ENCODE measurements at places on chromosomes 1 and 21. TPM values are rescaled to one million over a fixed set of nuclear protein-coding genes. Genes with fewer than 3 reads are reported as not detected.
A peak's percentile ranks its signal among the peaks of the same experiment; 100 is the strongest.

The IL20 gene
- not detected for total RNA-seq

The FCRLA gene
- 0.38 TPM for total RNA-seq

The SPRR2E gene
- total RNA-seq, result not detected

The TENT5C gene
- 0.77 TPM for total RNA-seq

GRCh38 chr1:25120281-25120680 lies 112.0 kb downstream of the SYF2 start:
- H3K27ac ChIP-seq, result no peak overlapping the region
- no peak for DNase-seq
- H3K36me3 ChIP-seq, result no peaks in the 10 kb centered on the region
- H3K4me1 ChIP-seq, result no peaks in the 10 kb centered on the region
- H3K27me3 ChIP-seq, result peaks cover 6% of the 10 kb centered on the region

The PDC gene
- total RNA-seq, result not detected

GRCh38 chr1:112882271-112882744 lies 73.7 kb downstream of the SLC16A1 start:
- H3K4me1 ChIP-seq, result no peaks in the 10 kb centered on the region
- no peaks in the 10 kb centered on the region for H3K27me3 ChIP-seq
- no peaks in the 10 kb centered on the region for H3K36me3 ChIP-seq
- no peak for DNase-seq
- no peak overlapping the region for H3K27ac ChIP-seq

GRCh38 chr1:62597281-62597680 lies at the start of gene ANGPTL3:
ANGPTL3 (plus strand) TSS chr1:62597520; CDS start chr1:62597567, 47 bp downstream.
- H3K4me3 ChIP-seq, result no peak within 1 kb of the TSS
- H3K27me3 ChIP-seq, result no peaks in the 10 kb centered on the region
- no peak within 1 kb of the TSS for H3K27ac ChIP-seq
- DNase-seq, result no peak
- no peaks in the 10 kb centered on the region for H3K4me1 ChIP-seq

DNA sequence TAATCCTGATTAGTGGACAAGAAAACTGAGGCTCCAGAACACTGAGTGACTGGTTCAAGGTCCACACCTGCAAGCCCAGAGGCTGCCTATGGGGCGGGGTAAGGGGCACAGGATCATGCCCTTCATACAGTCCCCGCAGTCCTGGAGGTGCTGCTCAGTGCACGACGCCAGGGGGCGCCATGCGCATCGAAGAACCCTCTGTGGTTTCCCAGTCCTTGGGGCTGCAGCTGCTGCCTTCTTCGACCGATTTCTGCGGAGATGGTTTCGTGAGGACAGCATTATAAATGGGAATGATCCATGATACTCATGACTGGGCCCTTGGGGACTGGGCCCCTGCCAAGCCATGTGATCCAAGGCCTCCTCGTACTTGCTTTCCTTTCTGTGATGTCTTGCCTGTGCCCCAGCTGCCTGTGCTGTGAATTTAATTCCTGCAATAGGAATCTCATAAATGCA lies 37.1 kb upstream of the ARHGEF10L start:
- H3K27me3 ChIP-seq, result peaks cover 8% of the 10 kb centered on the region
- no peaks in the 10 kb centered on the region for H3K4me1 ChIP-seq
- no peak overlapping the region for H3K4me3 ChIP-seq
- no peak overlapping the region for H3K27ac ChIP-seq

The ACTN2 gene
- 0.99 TPM for total RNA-seq

- no peaks in the 10 kb centered on the region for H3K36me3 ChIP-seq
- DNase-seq, result peak; percentile 60
- H3K27ac ChIP-seq, result no peak overlapping the region
- no peaks in the 10 kb centered on the region for H3K27me3 ChIP-seq
- no peak overlapping the region for H3K4me3 ChIP-seq
These were observed 187.0 kb upstream of the ESRRG start for GRCh38 chr1:216910081-216910840.

The C8B gene
- total RNA-seq, result not detected

- H3K27ac ChIP-seq, result no peak overlapping the region
- no peak overlapping the region for H3K4me3 ChIP-seq
- DNase-seq, result no peak
- H3K4me1 ChIP-seq, result peaks cover 11% of the 10 kb centered on the region
These were observed 147.7 kb upstream of the DNAH14 start for GRCh38 chr1:224781800-224782199.

The LCE1A gene
- not detected for total RNA-seq

The CFAP74 gene
- not detected for total RNA-seq

GRCh38 chr1:207342332-207342731 lies 20.9 kb downstream of the CD55 start:
- H3K4me1 ChIP-seq, result no peaks in the 10 kb centered on the region
- no peak overlapping the region for H3K27ac ChIP-seq

- no peak overlapping the region for H3K27ac ChIP-seq
- no peaks in the 10 kb centered on the region for H3K27me3 ChIP-seq
- DNase-seq, result no peak
- H3K4me3 ChIP-seq, result no peak overlapping the region
- no peaks in the 10 kb centered on the region for H3K4me1 ChIP-seq
These were observed 83.1 kb downstream of the FMN2 start for GRCh38 chr1:240174734-240175133.

The PLA2G2A gene
- not detected for total RNA-seq

The LMOD1 gene
- 14.9 TPM for total RNA-seq

- no peaks in the 10 kb centered on the region for H3K36me3 ChIP-seq
- peaks cover 12% of the 10 kb centered on the region for H3K4me1 ChIP-seq
- H3K4me3 ChIP-seq, result no peak overlapping the region
- no peak for DNase-seq
These were observed 2.2 kb downstream of the RALGPS2 start for GRCh38 chr1:178727014-178727895.

The C4BPA gene
- not detected for total RNA-seq

DNA sequence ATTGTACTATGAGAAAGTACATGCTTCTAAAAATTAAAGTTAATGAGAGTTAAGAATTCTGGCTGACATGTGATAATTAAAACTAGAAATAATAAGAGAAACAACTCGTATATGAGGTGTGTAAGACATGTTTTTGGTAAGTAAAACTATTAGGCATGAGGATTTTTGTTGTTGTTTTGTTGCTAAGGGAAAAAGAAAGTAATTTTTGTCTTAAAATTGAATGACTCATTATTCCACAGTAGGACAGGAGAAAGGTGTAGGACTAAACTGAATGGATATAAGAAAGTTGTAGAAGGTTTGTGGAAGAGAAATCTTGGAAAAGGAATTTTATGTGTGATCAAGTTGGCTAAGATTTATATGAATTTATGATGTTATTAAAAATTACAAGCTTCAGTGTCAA lies 54.8 kb downstream of the TBX19 start:
- no peak overlapping the region for H3K4me3 ChIP-seq
- no peaks in the 10 kb centered on the region for H3K36me3 ChIP-seq
- peaks cover 2% of the 10 kb centered on the region for H3K27me3 ChIP-seq
- no peaks in the 10 kb centered on the region for H3K4me1 ChIP-seq
- no peak for DNase-seq
- H3K27ac ChIP-seq, result no peak overlapping the region

GRCh38 chr1:195568389-195568788 lies 1039.9 kb downstream of the KCNT2 start:
- no peak for DNase-seq
- H3K27me3 ChIP-seq, result no peaks in the 10 kb centered on the region
- no peak overlapping the region for H3K27ac ChIP-seq
- no peaks in the 10 kb centered on the region for H3K4me1 ChIP-seq
- no peak overlapping the region for H3K4me3 ChIP-seq
- H3K36me3 ChIP-seq, result no peaks in the 10 kb centered on the region

GRCh38 chr21:33801424-33802405 lies 113.9 kb downstream of the ATP5PO start:
- DNase-seq, result peak; percentile 51
- H3K27ac ChIP-seq, result no peak overlapping the region
- no peak overlapping the region for H3K4me3 ChIP-seq
- peaks cover 15% of the 10 kb centered on the region for H3K36me3 ChIP-seq

The RPTN gene
- 0.09 TPM for total RNA-seq

DNA sequence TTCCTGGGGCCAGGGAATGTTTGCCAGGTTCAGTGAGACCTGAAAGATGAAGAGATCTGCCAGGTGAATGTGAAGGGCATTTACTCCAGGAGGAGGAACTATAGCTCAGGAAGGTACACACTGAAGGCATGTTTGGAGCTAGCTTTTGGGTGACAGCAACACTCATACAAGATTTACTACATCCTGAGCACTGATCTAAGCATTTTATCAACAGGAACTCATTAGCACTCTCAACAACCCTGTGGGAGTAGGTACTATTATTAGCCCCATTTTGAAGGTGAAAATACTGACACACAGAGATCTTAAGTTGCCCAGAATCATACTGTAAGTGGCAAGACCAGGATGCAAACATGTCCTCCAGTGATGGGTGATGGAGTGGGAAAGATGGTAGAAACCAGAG lies 6.7 kb downstream of the GADD45A start:
- peaks cover 25% of the 10 kb centered on the region for H3K36me3 ChIP-seq
- peaks cover 9% of the 10 kb centered on the region for H3K4me1 ChIP-seq
- no peak overlapping the region for H3K27ac ChIP-seq

DNA sequence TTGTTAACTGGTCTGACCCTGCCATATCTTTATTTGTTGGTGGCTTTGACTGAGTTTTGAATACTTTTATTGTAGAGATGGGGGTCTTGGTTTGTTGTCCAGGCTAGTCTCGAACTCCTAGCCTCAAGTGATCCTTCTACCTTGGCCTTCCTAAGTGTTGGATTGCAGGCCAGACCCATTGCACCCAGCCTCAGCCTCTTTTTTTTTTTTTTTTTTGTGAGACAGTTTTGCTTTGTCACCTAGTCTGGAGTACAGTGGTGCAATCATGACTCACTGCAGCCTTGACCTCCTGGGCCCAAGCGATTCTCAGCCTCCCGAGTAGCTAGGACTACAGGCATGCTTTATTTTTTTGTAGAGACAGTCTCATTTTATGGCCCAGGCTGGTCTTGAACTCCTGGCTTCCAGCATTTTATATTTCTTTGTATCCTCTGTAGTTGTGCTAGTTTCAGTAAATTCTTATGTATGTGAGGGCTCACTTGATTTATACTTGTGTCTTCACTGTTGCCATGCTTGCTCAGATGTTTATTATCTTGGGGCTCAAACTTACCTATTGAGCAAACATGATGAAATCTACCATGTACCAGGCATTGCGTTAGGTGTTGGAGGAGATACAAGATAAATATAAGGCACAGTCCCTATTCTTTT lies 24.1 kb downstream of the THRAP3 start:
- peaks cover 22% of the 10 kb centered on the region for H3K4me1 ChIP-seq
- no peaks in the 10 kb centered on the region for H3K27me3 ChIP-seq
- H3K36me3 ChIP-seq, result no peaks in the 10 kb centered on the region
- DNase-seq, result peak; percentile 86

The NBPF20 gene
- total RNA-seq, result 1.2 TPM

The TTC22 gene
- not detected for total RNA-seq

GRCh38 chr21:32064281-32064910 lies 191.6 kb downstream of the HUNK start:
- H3K27me3 ChIP-seq, result no peaks in the 10 kb centered on the region
- H3K36me3 ChIP-seq, result no peaks in the 10 kb centered on the region
- no peaks in the 10 kb centered on the region for H3K4me1 ChIP-seq
- DNase-seq, result no peak
- no peak overlapping the region for H3K27ac ChIP-seq

DNA sequence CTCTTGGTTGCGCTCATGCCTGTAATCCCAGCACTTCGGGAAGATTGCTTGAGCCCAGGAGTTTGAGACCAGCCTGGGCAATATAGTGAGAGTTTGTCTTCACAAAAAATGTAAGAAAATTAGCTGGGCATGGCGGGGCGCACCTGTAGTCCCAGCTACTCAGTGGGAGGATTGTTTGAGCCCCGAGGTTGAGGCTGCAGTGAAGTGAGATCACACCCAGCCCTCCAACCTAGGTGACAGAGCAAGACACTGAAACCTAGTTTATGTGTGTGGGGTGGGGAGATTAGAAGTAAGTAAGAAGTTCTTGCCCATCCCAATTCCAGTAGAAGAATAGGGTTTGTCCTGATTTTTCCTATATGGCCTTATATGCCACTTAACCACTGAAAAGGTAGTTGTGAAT lies 2.0 kb downstream of the RPL5 start:
- no peak for DNase-seq
- H3K27me3 ChIP-seq, result no peaks in the 10 kb centered on the region
- peaks cover 56% of the 10 kb centered on the region for H3K36me3 ChIP-seq
- H3K27ac ChIP-seq, result peak overlapping the region; percentile 16
- H3K4me1 ChIP-seq, result peaks cover 47% of the 10 kb centered on the region

DNA sequence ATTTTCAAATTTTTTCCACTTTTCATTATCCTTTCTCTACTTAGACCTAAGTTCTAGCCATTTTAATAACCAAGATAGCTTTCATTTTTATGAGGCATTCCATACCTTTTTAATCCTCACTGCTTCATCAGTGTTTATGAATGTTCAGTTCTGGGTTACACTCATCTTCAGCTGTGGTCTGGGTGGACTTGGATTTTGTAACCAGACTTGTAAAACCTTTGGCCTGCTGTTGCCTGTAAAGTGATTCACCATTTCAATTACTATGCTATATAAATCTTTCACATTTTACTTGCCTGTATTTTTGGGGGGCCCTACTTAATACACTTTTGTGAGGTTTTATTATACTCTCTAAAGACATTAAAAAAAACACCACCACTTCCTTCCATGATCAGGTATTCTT lies 46.2 kb downstream of the USP25 start:
- no peaks in the 10 kb centered on the region for H3K36me3 ChIP-seq
- no peaks in the 10 kb centered on the region for H3K4me1 ChIP-seq
- H3K4me3 ChIP-seq, result no peak overlapping the region
- no peaks in the 10 kb centered on the region for H3K27me3 ChIP-seq
- peak; percentile 81 for DNase-seq

Measured in astrocyte (in vitro differentiated cells and primary cell).